ENCODE measurements at places on chromosomes 7 and 10.

DNA sequence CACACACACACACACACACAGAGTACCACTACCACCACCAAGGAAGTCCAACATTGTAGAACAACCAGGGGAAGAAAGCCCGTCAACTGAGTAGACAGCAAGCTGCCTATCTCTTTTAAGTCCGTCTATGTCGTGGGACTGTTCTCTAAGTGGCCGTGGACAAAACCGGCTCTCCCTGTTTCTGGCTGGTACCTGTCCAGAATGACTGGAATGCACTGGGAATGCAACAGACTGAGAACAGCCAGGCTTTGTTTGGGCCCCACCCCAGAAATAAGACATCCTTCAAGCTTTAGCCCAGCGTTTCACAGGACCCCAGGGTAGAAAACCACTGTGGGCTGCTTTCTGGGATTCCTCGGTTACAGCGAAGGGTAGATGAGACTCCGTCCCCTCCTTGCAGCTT is 203.6 kb downstream of the TCERG1L start:
- no peak for DNase-seq

DNA sequence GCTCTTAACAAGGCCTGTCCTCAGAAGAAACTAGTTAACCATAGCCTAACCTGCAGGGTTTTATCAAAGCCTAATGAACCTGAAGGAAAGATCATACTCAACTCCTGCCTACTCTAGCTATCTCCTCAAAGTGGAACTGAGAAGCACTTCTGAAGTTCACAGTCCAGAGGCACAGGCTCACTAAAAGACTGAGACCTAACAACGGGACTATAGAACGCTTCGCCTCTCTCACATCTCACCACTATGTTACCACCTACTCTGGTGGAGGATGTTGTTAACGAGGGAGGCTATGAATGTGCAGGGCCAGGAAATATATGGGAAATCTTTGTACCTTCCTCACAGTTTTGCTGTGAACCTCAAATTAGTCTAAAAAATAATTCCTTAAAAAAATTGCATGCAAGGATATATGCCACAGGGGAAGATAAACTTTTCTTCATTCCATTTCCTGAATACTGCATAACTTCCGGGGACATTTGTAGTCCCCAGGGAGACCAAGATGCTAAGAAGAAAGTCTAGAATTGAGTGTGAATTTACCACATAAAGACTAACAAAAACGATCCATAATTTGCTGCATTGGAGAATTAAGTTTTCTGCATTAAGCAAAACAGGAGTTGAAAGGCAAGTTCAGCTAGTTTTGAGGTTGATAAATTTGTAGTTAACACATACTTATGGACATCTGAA is 21.6 kb downstream of the LIPJ start:
- DNase-seq, result no peak

- no peak for DNase-seq
Measured at GRCh38 chr7:31893365-31893764, 176.8 kb downstream of the PDE1C start.

- DNase-seq, result no peak
Measured at GRCh38 chr7:18046601-18047000, 19.0 kb upstream of the PRPS1L1 start.

GRCh38 chr7:4195660-4196059 is 486.4 kb upstream of the FOXK1 start:
- DNase-seq, result no peak

Measured in foreskin keratinocyte (primary cell).